ENCODE measurements at places on chromosomes 1 and 21. TPM values are rescaled to one million over a fixed set of nuclear protein-coding genes. Genes with fewer than 3 reads are reported as not detected.

Gene PEF1
- total RNA-seq = 22.5 TPM

Gene PDE9A
- 6.2 TPM for total RNA-seq

DNA sequence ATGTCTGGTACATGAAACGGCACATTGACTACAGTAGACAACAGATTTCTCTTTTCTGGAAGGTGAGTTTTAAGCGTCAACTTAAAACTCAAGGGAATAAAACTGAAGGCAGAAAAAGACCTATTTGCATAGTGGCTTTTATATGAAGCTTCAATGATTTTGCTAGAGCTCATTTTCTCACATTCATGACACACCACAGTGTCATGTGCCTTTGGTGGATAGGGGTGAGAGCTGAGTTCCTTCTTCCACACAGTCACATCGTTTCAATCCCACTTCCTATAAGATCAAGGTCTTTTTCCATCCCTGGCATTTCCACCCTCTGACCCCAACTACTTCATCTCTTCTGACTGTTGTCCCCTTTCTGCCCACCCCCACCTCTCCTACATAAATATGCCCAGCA lies 31.0 kb downstream of the IL12RB2 start:
- no peak for DNase-seq

DNA sequence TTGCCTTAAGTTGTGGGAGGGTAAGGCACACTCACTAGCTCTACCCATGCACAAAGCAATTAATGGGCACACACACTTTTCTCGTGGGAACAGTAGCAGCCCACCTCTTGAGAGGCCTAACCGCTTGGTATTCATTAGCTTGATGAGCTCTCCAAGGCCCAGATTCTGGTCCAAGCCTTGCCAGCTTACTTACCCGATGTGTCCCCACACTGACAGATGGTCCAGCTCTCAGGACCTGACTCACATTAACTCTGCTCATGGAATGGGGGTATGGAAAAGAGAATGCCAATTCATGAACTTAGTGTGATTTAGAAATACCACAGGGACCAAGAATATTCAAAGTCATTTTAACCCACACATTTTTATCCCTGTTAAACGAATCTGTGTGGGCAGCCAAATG lies 106.8 kb upstream of the CACHD1 start:
- DNase-seq = no peak

DNA sequence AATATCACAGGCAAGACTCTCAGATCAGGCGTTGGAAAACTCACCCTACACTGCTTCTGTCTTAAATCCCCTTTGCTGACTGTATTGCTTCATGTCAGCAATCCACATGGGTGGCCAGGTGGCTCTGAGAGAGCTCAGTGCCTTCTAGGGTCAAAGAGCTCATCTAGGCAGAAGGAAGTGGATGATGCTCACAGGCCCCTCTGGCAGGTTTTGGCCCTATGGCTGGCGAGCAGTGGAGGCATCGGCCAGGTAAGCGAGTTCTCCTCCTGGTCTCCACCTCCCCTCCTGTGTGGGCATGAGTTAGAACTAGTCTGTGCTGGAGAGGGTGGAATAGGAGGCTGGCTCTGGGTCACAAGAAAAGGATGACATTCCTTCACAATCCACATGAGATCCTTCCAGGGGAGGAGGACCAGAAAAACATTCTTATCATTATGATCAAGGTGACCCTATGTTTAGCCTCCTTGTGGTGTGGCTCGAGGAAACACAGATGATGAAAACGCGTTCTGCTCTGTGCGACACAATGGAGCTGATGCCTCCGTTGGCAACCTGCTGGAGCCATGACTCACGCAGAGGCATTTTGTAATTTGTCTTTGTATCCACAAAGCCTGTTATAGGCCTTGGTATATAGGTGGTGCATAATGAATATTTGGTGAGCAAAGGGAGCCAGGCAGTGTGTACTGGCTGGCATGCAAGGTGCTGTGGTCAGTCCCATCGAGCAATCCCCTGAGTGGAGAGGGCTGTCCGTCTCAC lies 264.6 kb upstream of the RAB4A start:
- DNase-seq = no peak

DNA sequence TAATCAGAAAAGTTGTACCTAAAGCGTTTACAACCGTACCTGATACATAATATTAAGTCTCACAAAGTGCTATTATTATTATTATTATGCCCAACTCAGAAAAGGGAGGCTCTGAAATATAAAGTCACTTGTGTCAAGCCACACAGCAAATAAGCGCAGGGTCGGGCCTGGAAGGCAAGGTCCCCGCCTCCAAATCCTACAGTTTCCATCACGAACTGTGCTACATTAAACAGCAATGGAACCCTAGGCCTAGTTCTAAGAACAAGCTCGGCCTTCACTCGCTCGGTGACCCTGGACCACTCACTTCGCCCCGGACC lies 549 bp downstream of the PARS2 start:
- no peak for DNase-seq

DNA sequence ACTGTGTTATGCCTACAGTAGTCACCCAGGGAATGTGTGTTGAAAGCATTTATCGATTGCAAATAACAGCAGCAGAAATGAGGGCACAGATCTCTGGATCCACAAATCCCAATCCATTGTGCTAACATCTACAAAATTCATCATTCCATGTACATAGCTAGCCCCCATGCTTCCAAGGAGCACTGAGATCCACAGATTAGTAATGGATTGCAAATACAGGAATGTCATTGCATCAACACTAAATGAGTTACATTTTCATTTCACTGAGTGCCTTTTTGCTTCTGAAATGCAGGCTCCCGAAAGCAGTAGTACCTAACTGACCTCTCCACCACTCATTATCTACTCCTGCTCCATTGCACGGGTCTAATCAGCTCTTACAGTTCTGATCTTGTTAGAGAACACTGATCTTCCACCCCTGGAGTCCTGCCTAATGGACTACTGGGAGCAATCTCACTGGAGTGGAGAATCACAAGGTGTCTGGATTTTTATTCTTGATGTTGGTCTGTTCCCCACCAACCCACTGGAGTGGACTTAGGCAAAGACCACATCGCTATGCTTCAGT lies 30.5 kb downstream of the ASTN1 start:
- no peak for DNase-seq

DNA sequence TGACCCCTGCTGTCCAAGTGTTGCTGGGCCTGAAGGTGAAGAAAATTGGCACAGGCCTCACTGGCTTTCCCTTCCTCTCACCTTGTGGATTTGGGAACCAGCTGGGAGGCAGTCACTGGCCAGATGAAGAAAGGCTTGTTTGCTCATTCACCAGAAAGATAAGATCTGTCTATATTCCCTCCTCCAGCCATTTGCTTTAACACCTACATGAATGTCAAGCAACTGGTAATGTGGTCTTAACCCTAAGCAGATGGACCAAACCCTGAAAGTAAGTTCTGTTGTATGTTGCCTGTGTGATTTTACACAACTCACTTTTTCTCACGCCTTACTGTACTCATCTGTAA lies 10.3 kb upstream of the SRRM1 start:
- no peak for DNase-seq

GRCh38 chr1:196680107-196680506 lies 28.3 kb downstream of the CFH start:
- no peak for DNase-seq

DNA sequence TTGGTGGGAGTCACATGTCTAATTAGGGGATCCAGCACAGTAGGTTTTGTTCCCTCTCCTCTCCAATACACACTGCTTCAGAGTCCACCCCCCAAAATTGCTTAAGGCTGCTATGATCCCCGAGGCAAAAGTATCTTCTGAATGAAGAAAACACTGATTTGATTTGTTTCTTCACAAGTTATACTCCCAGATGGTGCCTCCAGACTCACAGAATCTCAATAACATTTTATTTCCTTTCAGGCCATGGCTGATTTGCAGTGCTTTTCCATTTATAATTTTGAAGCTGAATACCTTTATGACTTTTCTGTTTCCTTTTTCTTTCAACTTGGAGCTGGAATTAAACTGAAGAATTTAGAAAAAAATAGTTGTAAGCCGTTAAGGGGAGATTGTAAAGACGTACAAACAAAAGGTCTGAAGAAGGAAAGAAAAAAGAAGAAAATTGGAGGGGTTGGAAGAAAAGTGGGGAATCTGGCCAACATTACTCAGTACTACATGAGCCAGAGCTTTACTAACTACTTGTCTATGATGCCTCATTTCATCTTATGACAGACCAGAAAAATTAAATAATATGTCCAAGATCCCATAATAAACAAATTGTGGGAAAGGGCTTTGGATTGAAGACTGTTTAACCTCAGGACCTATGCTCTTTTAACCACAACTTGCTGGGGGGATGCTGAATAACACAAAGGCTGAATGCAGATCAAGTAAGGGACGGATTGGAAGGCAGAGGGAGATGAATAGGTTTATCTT lies 75.9 kb downstream of the NUF2 start:
- no peak for DNase-seq

- no peak for DNase-seq
Observed at GRCh38 chr1:91697416-91697815, 188.5 kb downstream of the TGFBR3 start.
